HFF-Myc (cell line): ENCODE measurements at places on chromosomes 1 and 21.

DNA sequence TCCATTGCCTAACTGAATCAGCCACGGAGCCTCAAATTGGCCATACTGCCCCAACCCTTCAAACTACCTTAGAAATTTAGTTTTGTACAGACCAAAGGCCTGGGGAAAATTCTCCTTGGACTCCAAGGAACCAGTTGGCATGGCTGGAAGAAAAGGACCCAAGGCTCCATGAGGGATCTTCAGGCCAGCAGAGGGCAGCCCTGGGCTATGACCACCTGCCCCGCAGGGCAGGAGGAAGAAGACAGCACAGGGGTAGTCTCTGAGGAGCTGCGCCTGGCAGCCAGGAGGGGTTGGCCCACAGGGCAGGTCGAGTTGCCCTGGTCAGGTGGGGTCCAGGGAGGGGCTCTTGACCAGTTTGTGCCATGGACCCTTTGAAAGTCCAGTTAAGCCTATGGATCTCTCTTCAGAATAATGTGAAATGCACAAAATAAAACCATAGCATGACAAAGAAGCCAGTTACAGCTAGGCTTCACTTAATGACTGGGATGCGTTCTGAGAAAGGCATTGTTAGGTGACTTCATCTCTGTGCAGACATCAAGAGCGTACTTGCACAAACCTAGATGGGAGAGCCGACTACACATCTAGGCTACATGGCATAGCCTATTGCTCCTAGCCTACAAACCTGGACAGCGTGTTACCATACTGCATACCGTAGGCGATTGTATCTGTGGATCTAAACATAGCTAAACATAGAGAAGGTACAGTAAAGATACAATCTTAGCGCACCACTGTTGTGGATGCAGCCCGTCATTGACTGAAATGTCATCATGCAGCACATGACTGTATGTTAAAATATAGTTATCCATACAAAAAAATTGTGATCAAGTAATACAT lies 26.1 kb downstream of the CACNA1S start:
- no peak for DNase-seq

DNA sequence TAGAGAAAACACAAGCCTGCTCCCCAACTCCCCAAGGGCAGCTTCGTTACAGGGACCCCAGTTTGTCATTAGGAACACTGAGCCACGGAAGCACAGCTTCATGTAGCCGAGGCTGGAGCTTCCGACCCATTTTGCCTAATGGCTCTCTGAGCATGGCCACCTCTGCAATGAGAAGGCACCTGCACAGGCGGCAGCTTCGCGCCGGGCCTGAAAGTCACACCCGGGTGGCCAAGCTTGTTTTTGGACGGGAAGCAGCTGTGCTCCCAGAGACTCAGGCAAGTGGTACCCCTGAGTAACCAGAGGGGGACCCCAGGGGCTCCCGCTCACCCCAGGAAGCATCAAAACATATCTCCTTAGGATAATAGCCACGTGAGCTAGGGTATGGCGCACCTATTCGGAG lies 80.9 kb downstream of the SLC66A1 start:
- DNase-seq, result no peak

DNA sequence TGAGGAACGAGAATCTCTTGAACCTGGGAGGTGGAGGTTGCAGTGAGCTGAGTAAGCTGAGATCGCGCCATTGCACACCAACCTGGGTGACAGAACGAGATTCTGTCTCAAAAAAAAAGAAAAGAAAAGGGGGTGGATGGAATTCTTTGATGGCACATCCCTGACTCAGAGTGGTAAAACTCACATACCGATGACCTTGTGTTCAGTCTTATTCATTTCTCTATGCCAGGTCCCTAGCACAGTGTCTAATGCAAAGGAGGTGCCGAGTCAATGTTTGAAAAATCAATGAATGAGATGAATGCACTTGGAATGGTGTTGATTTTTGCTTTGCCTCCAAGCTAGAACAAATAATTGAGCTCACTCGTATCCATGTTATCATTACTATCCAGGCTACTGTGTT lies 18.5 kb upstream of the FAM20B start:
- no peak for DNase-seq

DNA sequence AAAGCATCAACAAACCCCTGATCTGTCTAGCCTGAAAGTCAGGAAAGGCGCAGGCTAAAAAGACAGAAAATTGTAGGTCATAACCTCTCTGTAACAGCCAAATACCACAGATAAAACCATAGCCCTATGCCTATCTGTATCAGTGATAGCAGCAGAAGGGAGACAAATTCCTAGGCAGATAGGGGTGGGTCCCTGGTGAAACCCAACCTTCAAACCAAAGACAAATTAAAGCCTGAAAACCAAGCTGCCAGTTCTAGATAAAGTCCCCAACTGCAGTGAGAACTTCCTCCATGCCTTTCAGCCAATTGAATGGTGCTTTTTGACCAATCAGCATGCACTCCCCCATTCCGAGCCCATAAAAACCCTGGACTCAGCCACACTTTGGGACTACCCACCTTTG lies 115.3 kb downstream of the NTPCR start:
- DNase-seq, result no peak
